ENCODE measurements at places on chromosomes 3 and 15.

DNA sequence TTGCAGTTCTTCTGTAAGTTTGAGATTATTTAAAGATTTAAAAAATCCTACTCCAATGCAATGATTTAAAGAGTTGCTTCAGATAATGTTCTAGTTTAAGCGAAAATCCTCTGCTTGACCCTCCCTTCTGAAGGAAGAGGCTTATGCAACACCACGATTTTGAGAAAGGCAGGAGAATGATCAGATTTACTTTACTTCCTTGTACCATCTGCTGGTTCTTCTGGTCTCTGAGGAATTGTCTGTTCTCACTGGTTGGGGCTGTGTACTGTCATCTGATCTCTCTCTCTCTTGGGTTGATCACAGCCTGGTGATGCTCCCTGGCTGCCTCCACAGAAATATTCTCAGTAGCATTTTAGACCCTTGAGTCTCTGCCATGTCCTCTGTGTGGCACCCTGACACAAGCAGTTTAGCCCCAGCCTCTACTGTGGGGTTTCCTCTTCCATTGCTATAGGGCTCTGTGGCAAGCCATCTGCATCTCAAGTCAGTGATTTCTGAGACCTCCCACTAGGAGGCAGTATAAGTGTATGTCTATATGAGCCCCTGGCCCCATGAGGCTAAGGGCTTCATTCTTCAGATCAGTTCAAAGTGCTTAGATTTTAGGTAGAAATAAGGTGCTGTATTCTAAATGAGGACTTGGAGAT, 50.8 kb upstream of the PLAAT1 start:
- DNase-seq, result no peak

GRCh38 chr3:8204853-8205650, 296.6 kb upstream of the LMCD1 start:
- DNase-seq, result peak; percentile 44

DNA sequence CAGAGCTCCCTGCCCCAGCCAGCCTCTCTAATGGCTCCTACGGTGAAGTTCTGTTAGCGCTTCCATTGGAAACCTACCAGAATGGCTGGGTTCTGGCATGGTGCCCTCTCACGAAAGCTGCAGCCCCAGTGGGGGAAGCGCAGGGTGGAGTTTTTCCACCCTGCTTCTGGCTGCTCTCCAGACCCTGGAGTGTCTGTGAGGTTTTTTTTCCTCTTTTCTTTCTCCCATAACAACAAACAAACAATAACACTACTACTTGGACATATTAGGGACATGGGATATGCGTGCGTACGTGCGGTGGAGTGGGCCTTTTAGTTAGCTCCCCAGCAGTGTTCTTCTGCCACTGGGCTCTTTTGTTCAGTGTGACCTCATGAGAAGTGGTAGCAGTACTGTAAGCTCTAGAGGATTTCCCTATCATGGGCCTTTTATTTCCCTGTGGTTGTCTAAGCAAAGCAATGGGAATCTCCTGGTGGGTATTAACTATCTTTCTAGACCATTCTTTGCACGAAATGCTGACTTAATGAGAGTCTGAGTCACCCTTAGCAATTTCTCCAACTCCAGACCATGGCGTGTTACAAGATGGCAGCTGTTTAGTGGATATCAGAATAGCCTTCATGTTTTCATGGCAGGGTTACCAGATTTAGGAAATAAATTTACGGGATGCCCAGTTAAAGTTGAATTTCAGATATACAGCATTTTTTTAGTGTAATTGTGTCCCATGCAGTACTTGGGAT, 161.9 kb downstream of the FNDC3B start:
- peak; percentile 95 for DNase-seq

GRCh38 chr3:98259707-98260106, 4.3 kb upstream of the OR5H6 start:
- DNase-seq, result no peak

DNA sequence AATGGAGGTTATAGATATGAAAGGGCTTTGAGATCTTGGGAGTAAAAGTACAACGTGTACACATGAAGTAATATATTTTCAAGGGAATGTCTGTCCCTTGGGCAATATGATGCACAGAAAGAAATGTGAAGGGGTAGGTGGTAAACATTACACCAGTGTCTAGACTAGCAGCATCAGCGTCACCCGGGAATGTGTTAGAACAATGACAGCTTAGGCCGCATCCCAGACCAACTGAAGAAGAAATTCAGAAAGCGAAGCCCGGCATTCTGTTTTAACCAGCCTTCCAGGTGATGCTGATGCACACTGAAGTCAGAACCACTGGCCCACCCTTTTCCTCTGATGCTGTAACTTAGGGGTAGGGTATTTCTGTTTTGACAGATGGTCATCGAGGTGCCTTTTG, 6.3 kb downstream of the INAFM2 start:
- DNase-seq, result no peak

- DNase-seq, result no peak
Measured at GRCh38 chr3:194659778-194660177, 12.2 kb downstream of the LSG1 start.

DNA sequence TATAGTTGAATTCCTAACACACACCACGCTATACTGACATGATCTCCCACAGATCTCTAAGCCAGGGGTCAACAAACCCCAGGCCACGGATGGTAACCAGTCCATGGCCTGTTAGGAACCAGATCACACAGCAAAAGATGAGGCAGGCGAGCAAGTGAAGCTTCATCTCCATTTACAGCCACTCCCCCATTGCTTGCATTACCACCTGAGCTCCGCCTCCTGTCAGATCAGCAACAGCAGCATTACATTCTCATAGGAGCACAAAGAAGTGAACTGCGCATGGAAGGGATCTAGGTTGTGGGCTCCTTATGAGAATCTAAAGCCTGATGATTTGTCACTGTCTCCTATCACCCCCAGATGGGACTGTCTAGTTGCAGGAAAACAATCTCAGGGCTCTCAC, 2.7 kb downstream of the PDCD7 start:
- DNase-seq, result no peak

DNA sequence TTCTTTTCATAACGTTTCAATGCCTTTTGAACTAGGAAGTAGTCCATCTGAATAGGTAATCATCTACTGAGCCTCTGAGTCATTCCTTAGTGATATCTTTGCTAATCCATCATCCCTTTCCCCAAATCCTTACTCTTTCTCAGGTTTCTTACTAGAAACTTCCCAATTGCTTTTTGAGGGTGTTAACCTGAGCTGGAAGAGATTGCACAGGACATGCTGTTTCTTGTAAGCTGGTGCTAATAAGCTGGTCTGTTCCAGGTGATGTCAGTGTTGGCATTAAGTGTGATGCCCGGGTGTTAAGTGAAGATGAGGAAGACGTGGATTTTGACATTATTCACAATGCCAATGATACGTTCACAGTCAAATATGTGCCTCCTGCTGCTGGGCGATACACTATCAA, 101.0 kb downstream of the DNASE1L3 start:
- no peak for DNase-seq

- DNase-seq, result no peak
Measured at GRCh38 chr15:73287019-73287418, 81.7 kb downstream of the HCN4 start.

- no peak for DNase-seq
Measured at GRCh38 chr3:138928727-138929372, 18.1 kb downstream of the FOXL2 start.

DNA sequence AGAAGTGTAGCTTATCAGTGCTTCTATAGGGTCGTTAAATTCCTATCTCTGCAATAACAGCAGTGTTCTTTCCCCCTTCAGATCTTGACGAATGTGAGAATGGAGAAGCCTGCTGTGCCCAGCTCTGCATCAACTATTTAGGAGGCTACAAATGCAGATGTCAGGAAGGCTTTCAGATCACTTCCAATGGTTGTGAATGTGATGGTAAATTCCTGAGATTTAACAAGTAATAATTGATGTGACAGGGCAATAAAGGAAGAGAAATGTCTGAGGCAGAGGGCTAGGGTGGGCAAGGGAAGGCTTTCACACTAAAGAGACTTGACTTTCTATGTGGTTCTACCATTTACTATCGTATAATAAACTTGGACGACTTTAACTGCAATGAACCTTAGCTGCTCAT, 711.7 kb upstream of the GOLIM4 start:
- DNase-seq, result no peak

- DNase-seq, result no peak
Measured at GRCh38 chr3:94875149-94875548, 812.3 kb downstream of the NSUN3 start.

GRCh38 chr15:72180761-72181324, 16.7 kb downstream of the GRAMD2A start:
- DNase-seq, result no peak

DNA sequence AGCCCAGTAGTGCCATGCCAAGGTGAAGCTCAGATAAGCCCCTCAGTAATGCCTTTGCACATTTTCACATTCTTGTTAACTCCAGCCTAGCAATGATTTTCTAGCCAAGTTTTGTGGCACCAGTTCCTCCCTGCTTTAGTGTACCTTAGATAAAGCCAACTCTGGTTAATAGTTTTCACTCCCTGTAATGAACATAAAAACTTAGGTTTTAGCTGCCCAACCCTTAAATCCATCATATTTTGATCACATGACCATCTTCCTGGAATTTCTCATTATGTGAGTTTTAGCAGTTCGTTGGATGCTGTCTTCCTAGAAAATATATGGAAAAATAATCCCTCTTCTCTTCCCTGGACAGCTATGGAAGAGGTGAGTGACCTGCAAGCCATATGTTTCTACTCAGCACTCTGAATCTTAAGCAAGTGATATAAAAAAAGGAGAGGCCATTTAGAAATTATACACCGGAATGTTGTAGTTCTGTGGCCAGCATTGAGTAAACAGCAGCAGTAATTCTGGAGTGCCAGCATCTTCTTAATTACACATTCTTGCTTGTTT, 62.2 kb upstream of the P2RY1 start:
- no peak for DNase-seq

DNA sequence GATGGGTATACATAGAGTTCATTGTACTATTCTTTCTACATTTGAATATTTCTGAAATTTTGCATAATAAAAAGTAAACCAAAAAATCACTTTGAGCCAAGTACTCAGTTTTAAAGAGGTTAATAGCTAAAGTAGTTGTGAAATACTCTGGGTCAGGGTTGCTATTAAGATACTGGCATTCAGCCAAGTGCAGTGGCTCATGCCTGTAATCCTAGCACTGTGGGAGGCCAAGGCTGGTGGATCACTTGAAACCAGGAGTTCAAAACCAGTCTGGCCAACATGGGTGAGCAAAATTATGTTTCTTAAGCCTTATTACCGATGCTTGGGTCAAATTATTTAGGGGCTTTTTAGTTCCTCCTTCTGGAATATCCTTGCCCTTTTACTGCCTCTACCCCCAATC, 122.0 kb upstream of the MELTF start:
- peak; percentile 14 for DNase-seq

GRCh38 chr15:88100181-88100580, 156.4 kb downstream of the NTRK3 start:
- no peak for DNase-seq

DNA sequence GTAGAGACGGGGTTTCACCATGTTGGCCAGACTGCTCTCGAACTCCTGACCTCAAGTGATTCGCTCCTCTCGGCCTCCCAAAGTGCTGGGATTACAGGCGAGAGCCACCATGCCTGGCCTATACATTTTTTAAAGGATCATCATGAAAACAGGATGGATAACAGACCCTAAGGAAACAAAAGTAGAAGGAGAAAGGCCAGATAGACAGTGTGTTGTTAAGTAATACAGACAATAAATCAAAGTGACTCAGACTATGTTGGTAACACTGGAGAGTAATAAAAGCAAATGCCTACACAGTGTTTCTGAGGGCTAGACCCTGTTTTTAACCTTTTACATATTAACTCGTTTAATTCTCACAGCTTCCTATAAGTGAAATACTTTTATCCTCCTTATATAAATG, 133.8 kb upstream of the MCTP2 start:
- no peak for DNase-seq

DNA sequence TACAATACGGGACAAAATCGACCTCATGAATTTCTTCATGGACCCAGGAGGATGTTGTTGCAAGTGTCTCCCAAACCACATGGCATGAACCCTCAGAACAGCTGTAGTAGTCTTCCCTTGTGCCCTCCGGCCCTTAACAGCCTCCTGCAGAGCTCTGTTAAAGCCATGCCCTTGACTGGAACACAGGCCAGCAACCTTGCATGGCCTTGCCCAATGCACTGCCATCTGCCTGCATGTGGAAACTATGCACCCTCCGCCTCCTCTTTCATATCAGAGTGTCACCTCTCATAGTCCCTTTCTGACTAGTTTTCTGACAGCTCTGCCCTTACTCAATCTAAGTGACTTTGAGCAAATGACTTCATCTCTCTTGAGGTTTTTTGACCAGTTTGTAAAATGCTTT, 39.4 kb upstream of the TRIM71 start:
- DNase-seq, result no peak

DNA sequence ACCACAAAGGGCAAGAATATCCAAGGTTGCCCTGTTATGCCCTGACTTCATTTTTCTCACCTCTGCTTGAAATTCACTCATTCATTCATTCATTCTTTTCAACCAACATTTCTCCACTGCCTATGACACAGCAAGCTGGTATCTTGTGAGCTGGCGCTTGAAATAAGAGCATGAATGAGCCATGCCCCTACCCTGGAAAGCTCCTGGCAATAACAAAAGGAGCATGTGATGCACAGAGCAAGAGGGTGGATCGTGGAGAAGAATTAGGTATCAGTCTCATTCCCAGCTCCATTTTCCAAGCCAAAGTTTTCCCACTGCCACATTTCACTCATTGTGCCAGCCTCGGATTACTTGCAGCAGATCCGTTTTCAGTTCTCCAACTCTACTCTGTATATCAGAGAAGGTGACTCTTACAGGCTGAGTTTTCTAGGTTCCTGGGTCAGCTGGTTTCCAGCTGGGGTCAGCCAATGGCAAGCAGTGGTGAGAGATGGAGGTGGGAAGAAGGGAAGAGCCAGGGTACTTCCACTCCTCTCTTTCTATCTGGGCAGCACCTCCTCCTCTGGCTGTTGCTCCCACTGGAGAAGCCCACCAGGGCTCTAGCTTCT, 144.8 kb downstream of the SUCLG2 start:
- no peak for DNase-seq

DNA sequence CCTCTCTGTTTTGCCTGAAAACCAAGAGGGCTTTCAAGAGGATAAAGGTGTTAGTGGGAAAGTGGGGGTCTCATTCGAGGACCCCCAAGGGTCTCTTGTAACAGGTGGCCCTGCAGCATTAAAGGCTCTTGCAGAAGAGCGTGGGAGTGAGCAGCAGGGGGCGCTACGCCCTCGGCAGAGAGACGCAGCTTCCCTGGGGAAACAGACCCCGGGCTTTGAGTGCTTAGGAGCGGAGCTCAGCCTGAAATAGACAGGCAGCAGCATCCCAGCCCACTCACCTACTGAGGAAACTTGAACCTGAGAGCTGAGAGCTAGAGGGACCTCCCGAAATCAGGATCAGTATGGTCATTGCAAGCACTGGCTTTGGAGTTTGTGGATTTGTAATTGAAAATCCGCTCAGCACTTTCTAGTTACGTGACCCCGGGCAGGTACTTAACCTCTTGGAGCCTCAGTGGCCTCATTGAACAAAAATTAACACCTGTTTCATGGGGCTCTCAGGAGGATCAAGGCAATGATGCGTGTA, 25.7 kb downstream of the RPLP1 start:
- DNase-seq, result no peak
